Frontal cortex (tissue), 4 donors: ENCODE measurements at places on chromosomes 12 and 14. TPM values are rescaled to one million over a fixed set of nuclear protein-coding genes. Genes with fewer than 3 reads are reported as not detected.
A peak's percentile ranks its signal among the peaks of the same experiment; 100 is the strongest.

The KLHDC1 gene
- 27.3 TPM for total RNA-seq

GRCh38 chr14:63045612-63046320 lies 508 bp upstream of the KCNH5 start:
- DNase-seq, result peak; percentile 40

DNA sequence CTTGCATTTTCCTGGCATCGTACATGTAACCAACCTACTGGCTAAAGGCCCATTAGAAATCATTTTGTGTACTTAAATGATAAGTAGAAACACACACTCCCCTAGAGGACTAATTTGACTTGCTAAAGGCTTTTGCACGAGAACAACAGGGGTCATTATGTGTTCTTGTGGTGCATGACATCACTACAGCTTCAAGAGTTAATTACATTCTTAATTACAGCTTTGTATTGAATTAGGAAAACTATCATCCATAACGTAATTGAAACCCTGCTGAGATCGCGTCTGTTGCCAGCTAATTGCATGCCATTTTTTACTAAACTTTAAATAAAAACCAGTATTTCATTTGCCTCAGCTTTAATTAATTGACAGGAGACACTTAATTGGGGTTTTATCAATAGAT lies 51.4 kb downstream of the TMEM132C start:
- DNase-seq, result no peak

DNA sequence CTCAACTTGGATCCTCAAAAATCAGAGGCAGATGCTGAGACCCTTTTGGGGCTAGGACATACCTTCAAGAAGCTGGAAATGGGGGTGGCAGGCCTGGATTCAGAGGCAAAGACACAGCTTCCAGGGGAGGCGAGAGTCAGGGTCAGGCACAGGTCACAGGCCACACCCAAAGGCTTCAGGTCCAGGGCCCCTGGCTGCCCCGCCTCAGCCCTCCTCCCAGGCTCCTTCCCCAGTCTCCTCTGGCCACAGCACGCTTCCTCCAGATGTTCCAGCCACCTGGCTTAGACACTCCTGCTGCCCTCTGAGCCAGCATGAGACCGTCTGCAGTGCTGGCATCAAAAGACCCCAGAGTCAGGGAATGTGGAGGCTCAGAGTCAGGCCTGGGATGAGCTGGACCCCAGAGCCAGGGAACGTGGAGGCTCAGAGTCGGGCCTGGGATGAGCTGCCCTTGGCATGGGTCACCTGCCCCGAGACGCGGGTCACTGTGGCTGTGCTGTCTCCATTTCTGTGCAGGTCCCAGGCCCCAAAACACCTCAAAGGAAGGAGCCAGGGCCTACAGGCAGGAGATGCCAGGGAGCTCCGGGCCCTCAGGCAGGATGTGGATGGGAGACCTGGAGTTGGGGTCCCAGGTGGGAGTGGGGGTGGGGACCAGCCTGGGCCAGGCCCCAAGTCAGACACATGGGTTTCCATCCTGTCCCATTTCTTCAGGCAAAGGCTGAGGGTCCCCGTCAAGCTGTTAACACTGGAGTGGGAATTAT lies 58.9 kb downstream of the DIO3 start:
- no peak for DNase-seq

DNA sequence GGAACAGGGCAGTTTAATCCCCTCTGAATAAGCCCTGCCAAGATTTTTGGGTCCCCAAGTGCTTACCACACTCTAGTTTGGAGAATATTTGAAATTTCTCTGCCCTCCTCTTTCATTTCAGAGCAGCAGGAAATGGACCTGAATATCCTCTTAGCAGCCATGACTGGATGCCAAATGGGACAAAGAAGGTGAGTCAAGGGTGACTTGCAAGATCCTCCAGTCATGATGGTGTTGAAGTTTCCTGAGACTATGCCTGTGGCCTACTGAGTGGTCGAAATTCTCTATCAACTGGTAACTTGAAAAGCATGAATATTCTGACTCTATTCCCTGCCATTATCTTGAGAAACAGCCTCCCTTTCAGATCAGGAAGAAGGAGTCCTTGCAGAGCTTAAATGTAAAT lies 1674.7 kb upstream of the SEL1L start:
- DNase-seq, result no peak

DNA sequence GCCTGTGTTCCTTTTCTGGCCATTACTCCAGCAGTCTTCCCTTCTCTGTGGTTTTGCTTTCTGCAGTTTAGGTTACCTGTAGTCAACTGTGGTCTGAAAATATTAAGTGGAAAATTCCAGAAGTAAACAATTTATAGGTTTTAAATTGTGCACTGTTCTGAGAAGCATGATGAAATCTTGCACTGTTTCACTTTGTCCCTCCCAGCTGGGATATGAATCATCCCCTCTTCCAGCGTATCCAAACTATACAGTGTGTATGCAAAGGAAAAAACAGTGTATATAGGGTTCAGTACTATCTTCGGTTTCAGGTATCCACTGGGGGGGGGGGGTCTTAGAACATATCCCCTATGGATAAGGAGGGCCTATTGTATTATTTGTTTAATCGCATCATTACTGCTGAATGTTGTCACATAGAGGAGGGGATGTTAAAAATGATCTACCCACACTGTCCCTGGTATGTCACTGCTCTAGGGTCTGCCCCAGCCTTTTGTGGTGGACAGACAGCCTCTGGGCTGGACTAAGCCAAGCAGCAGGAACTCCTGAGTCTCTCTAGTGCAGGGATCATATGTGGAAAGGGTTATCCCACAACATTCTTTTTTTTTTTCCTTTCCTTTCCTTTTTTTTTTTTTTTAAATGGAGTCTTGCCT lies 109.1 kb upstream of the MAX start:
- DNase-seq, result no peak

GRCh38 chr14:21509432-21510143 lies 1.6 kb downstream of the METTL3 start:
- DNase-seq, result no peak

DNA sequence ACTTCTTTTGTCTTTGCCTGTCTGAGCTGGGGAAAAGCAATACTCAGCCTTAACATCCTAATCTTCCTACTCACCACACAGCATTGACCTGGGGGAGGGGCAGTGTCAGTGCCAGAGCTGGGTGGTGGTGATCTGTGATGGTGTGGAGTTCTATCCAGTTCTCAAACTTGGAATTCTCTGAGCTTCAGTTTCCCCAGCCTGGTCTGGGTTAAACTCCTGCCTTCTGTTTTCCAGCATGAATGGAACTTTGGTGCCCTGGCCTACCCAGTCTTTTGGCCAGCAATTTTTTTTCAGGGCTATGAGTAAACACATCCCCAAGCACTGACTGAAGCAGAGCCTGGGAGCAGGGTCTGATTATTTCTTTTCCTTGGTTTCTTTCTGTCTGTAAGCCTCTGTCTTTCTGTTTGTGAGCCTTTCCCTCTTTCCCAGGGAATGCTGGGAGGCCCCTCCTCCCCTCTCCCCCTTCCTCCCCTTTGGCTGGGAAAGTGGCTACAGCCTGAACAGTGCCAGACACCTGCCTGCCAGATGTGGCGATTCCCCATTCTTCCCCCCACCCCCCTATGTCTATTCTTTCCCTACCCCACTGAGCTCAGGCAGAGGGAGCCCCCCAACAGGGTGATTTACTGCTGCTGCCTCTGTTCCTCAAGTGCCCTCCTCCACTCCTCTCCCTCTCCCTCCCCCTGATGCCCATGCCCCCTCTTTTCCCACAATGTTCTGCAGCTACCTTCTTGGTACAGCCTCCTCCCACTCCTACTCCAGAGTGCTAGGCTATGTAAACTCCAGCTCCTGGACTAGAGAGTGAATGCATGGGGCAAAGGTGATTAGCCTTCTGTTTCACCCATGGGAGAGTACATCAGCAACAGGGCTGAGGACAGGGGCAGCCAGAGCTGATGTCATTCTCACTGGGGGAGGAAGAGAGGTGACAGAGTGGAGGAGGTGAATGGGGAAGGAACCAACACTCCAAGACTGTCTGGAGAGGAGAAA lies 11.1 kb downstream of the GPR84 start:
- DNase-seq, result no peak
